Mesenchymal stem cell (in vitro differentiated cells and primary cell): ENCODE measurements at places on chromosomes 16 and 17.

GRCh38 chr17:7632492-7632894 is 2.6 kb downstream of the SHBG start:
- peak; percentile 52 for DNase-seq

- no peak for DNase-seq
Measured at GRCh38 chr17:55822028-55822427, 71.2 kb downstream of the PCTP start.

GRCh38 chr17:31680126-31680525 is 178.9 kb downstream of the COPRS start:
- no peak for DNase-seq

DNA sequence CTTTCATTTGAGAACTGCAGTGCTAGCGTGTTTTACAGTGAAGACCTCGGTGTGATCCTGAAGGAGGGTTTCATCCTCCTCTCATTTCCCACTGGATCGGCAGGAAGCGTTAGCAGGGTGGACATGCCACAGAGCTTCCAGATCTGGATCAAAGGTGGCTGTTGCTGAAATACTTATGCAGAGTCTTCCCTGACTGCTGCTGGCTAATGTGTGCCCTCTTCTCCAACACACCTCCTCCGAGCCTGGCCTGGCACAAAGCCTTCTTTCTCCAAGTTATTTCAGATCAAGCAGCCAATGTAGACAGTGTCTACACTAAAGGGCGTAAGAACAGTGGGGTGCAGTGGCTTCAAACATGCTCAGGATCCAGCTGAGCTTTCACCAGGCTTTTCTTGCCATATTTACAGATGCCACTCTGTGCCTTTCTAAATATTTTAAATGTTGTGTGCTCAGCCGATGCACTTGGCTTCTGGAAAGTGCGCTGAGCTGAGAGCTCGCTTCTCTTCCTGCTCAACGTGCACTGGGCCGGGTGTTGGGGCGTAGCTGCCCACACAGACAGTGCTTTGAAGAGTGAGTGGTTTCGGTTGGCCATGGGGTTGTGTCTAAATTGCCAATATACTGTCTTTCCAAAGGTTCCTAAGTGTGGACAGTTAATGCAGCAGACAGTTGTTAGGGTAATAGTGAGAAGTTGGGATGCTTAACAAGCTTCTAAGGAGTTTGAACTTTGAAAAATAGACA is 2.1 kb downstream of the ZNF750 start:
- DNase-seq: no peak

GRCh38 chr16:72244853-72245252 is 72.9 kb upstream of the PMFBP1 start:
- no peak for DNase-seq

GRCh38 chr17:491086-492021 is 138.7 kb upstream of the RPH3AL start:
- peak; percentile 81 for DNase-seq

DNA sequence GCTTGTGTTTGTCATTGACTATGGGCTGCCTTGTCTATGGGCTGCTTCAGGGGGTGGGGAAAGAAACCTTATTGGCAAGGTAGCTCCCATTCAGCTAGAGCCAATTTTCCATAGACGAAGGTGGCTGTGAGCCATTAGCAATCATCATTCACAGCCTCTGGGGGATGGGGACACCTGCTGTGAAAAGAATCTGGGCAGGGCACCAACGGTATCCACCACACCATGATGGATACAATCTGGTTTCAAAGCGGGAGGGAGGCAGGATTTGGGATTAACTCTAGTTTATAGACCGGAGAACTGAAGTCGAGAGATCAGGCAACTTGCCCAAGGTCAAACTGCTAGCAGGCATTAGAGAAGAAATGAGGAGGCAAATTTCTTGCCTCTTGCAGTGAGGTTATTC is 182.3 kb downstream of the SHISA9 start:
- no peak for DNase-seq

GRCh38 chr17:11991461-11991860 is 5.8 kb downstream of the ZNF18 start:
- no peak for DNase-seq

DNA sequence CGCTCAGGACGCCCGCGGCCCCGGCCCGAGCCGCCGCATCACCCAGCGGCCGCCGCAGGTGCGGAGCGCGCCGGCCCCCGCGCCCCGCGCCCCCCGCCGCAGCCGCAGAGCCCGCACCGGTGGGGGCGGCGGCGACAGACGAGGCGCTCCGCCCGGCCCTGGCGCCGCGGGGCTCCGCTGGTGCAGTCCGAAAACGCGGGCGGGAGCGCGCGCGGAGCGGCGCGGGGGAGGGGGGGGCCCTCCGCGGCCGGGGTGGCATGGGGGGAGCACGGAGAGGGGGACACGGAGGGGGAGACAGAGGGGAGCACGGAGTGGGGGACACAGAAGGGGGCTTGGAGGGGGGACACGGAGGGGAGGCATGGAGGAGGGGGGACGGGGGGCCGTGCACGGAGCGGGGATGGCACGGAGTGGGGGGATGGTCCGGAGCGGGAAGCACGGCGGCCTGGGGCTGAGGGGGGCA is at the start of gene AATK:
Gene AATK (minus strand): TSS at position 189 of the 460 bp plus-strand sequence. CDS start 229 bp downstream, outside the sequence.
- DNase-seq: no peak

GRCh38 chr17:78264590-78264989 is 33.2 kb downstream of the TMEM235 start:
- no peak for DNase-seq

GRCh38 chr16:49575346-49576172 is 202.0 kb downstream of the C16orf78 start:
- no peak for DNase-seq

DNA sequence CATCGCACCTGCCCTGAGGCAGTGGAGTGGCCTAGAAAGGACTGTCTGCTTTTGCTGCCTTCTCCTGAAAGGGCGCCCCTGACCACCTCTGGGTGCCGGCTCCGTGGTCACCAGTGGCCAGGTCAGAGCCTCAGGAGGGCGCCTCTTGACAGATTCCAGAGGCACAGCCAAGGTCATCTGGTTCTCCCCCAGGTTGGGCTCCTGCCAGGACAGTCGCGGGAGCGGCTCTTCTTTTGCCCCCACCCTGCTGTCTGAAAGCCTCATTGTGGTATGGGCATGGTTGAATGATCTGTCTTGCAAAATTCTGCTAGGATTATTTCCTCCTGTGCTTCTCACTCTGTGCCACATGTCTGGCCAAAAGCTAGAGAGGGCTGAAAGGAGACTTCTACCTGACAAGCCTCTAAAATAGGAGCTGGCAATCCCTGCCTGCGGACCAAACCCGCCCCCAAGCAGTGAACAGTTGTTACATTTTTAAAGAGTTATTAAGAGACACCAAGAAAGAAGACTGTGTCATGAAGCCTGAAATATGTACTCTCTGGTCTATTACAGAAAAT is 82.8 kb downstream of the SNX29 start:
- no peak for DNase-seq
